ENCODE measurements at places on chromosomes 5 and 9.

DNA sequence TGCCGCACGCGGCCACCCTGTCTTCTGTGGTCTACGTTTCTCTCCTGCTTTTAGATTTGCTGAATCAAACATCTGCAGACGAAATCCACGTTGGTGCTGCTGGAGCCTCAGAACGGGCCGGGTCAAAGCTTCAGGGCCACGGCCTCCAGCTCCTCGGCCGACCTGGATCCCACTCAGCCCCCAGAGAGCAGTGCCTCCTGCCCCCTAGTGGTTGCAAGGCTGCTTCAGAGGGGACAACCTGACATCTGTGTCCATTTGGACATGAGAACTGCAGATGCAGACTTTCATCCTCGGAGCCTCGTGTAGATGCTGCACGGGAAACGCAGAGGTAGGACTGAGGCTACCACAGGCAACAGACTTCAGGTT lies 23.0 kb upstream of the SLC6A3 start:
- no peak for DNase-seq

DNA sequence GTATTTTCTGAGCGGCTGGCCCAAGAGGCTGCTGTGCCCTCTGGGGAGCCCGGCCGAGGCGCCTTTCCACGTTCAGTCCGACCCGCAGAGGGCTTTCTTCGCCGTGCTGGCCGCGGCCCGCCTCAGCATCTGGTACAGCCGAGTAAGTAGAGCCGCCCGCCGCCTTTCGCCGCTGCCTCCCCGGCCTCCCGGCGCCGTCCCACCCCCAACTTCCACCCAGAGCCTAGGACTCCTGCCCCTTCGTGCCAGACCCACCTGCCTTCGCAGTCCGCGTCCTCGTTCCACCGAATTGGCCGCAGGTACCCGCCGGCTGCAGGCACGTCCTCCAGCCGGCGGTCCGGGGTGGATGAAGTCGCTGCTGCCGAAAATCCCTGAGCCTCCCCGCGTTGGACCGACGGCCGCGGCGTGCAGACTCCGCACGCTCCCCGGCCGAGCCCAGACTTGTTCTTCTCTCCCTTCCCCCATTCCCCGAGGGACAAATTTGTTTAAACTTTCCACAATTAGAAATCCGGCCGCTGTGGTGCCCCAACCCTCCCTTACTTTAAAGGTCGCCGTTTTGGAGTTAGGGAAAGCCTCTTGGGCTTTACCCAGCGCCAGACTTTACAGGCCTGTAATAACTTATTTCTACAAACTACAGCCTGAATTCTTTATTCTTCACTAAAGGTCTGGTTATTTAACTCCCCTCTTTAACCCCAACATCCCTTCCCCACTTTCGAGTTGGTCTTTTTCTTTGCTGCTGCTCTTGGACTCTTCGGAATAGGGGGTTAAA lies 589 bp downstream of the RIC1 start:
- DNase-seq: no peak

- no peak for DNase-seq
Observed at GRCh38 chr5:18544421-18544820, 910.2 kb downstream of the TAF11L14 start.

- no peak for DNase-seq
Observed at GRCh38 chr9:81461196-81461595, 228.2 kb downstream of the TLE1 start.

Measured in HS-5 (cell line).